HT-29 (cell line): ENCODE measurements at places on chromosomes 7 and 10. TPM values are rescaled to one million over a fixed set of nuclear protein-coding genes. Genes with fewer than 3 reads are reported as not detected.

Gene ADAM12
- total RNA-seq, result not detected in 2 replicates

Gene FKBP6
- not detected in 2 replicates for total RNA-seq

Gene SPDYE6
- not detected in 2 replicates for total RNA-seq

Gene HTR5A
- not detected in 2 replicates for total RNA-seq

Gene PCDH15
- total RNA-seq, result not detected in 2 replicates

Gene MMRN2
- total RNA-seq, result 23.4 and 26.6 TPM in 2 replicates

Gene HEPACAM2
- 1.9 and 2.3 TPM in 2 replicates for total RNA-seq

Gene CYP3A7
- total RNA-seq, result 0.10 TPM in 1 of 2 replicates, not detected in the other

Gene MYL7
- not detected in 2 replicates for total RNA-seq

Gene CCDC6
- total RNA-seq, result 15.7 and 18.5 TPM in 2 replicates

- DNase-seq, result no peak
Observed at GRCh38 chr7:2689951-2690705, 2.1 kb downstream of the AMZ1 start.

DNA sequence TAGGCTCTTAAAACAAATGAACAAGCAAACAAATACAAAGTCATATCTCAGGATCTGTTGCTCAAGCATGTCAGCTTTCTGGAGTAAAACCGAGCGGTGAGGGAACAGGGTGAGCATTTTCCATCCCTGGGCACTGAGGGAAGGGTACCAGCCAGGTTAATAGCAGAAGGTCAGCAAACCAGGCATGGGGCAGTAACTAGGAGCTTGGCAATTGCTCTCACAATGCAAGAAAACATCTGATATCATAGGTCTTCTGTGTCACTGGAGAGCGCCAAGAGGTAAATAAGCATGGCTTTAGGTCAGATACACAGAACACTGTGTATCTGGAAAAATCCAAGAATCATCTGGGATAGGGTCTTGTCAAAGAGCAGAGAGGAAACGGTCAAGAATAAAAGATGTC is 521.7 kb upstream of the AUTS2 start:
- no peak for DNase-seq

DNA sequence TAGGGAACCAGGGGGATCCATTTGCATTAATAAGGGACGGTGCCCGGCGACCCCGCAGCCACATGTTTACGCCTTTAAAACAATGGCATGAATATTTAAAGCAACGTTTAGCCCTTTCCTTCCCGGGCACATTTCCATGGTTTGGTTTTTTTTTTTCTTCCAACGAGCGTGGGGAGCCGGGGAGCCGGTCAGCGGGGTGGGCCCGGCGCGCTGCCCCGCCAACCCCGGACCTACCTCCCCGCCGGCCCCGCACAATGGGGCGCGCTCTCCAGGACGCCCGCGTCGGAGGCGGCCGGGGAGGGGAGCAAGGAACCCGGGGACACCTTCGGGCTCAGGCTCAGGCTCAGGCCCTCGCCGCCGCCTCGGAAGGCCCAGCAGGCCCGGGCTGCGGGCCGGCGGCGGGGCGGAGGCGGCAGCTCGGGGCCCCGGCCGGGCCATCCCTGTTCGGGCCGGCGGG is 1.0 kb downstream of the SEPHS1 start:
- DNase-seq, result peak; percentile 26

- DNase-seq, result no peak
Observed at GRCh38 chr7:80140388-80140787, 5.8 kb downstream of the GNAI1 start.

- peak; percentile 56 for DNase-seq
Observed at GRCh38 chr10:69994262-69994661, 58.4 kb upstream of the MACROH2A2 start.

DNA sequence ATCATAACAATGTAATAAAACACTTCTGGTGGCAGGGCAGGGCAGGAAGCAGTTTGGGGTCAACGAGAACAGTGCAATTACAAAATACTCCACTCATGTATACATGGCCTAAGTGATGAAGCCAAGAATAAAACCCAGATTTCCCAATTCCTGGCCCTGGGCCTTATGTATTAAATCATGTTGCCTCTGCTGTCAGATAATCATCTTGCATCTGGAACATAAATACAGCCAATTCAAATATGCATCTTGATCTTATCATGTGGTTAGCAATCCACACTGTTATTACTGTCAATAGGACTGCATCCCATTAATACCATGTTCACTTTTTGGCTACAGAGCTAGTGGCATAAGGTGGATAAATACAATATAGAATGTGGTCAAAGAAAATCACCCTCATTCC is 186.5 kb upstream of the SLC25A13 start:
- DNase-seq, result no peak

DNA sequence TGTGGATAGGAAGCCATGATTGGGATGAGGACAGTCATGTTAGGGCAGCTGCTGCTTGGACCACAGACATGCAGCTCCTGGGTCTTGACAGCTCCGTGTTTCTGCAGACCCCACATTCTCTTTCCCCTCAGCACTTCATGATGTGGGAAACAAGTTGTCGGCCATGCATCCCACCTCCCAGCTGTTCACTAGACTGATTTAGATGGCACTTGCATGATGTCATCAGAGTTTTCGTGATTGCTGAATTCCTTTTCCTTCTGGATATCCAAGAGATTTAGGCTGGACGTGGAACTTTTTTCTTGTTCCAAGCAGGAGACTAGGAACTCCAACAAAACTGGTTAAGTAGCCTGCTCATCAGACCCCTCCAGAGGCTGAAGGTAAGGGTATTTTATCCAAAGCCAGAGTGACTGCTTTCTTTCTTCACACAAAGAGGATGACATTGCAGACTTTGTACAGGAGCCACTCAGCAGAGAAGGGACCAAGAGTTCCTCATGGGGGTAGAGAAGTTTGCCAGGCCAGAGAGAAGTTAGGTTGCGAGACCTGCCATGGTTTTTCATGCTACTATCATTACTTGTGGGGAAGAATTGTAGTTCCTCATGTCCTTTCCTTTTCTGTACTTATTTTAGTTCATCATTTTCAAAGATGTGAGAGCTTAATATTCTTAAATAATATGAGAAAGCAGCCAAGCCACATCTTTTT is 117.7 kb upstream of the GJD4 start:
- DNase-seq, result no peak

GRCh38 chr10:75508814-75509306 is 77.4 kb downstream of the LRMDA start:
- peak; percentile 14 for DNase-seq

GRCh38 chr7:152743600-152743999 is 16.0 kb upstream of the ACTR3B start:
- DNase-seq, result no peak

GRCh38 chr7:40401406-40401805 is 266.6 kb downstream of the SUGCT start:
- DNase-seq, result no peak

DNA sequence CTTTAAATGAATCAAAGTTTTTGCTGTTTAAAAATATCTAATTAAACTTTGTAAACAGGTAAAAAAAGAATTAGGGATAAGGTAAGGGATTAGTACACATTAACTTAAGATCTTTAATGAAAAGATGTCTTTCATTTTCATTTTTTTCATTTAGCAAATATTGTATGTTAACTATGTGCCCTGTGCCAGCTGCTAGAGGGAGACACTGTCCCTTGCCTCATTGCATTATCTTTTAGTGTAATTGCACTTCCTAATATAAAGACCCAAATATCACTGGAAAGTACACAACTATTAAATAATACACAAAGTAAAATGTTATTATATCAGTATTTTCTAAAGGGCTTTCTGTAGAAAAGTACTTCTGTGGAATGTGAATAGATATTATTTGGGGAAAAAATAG is 102.7 kb downstream of the GPR37 start:
- DNase-seq, result no peak

GRCh38 chr10:6607778-6608177 is 27.7 kb upstream of the PRKCQ start:
- no peak for DNase-seq

DNA sequence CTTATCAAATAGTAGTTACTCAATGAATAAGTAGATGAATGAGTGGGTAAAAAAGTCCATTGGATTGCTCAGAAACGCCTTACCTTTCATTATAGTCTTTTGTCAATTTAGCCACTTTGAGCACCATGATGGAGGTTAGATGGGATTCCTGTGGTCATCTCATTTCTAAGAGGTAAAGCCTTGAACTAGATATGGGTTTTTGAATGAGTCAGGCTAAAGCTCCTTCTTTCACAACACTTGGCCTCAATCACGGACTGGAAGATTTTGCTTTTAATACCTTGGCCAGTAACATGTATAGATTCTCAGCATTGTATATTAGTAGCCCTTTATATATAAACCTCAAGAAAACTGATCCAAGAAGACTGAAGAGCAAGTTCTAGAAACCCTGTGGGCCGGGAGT is 99.7 kb upstream of the CCDC6 start:
- no peak for DNase-seq

DNA sequence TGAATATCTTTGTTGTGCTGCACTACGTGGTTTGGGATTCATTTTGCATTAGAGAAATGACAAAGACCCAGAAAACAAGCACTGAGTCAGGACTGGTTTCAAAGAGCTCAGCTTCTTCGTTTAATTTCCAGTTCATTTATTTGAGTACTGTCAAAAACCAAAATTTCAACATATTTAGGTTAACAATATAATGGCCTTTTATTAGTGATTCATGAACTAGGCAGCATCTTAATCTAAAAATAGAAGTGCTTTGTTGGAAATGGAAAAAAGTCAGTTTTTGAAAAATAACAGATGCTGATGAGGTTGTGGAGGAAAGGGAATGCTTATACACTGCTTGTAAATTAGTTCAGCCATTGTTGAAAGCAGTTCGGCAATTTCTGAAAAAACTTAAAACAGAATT is 856.4 kb downstream of the LRMDA start:
- no peak for DNase-seq

DNA sequence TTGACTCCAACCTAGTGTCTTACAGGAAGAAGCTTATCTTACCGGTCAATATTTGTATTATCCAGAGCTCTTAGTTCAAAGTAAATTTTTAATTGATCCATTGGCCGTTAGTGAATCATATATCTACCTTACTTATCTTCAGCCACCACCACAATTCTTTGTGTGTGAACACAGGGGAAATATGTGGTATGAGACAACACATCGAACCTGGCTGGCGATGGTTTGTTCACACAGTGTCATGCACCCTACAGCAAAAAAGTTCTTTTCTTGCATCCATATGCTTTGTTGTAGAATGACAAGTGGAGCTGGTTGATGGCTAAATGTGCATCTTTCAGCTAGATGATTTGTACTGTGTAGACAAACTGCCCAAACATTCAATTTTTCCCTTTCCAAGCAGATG is 65.8 kb downstream of the ARID5B start:
- DNase-seq, result no peak

GRCh38 chr10:129962872-129963640 is 1.0 kb downstream of the EBF3 start:
- no peak for DNase-seq

DNA sequence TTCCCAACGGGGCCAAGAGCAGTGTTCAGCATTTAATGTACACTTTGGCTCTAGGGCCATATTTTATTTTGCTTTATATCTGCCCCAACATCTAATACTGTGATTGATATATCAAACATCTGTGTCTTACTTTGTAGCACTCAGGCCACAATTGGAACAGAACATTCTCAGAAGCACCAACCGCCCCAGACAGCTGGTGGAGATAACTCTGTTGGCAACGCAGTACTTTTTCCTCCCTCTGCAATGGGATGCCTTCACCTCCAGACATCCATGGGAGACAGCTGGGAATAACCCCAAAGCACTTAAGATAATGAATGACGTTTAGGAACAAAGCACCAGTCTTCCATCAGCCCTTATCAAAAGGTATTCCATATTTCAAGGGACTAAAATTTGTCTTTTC is 57.4 kb downstream of the PIP4K2A start:
- DNase-seq, result no peak

GRCh38 chr10:102393411-102394078 is 2.0 kb upstream of the NFKB2 start:
- DNase-seq, result no peak

DNA sequence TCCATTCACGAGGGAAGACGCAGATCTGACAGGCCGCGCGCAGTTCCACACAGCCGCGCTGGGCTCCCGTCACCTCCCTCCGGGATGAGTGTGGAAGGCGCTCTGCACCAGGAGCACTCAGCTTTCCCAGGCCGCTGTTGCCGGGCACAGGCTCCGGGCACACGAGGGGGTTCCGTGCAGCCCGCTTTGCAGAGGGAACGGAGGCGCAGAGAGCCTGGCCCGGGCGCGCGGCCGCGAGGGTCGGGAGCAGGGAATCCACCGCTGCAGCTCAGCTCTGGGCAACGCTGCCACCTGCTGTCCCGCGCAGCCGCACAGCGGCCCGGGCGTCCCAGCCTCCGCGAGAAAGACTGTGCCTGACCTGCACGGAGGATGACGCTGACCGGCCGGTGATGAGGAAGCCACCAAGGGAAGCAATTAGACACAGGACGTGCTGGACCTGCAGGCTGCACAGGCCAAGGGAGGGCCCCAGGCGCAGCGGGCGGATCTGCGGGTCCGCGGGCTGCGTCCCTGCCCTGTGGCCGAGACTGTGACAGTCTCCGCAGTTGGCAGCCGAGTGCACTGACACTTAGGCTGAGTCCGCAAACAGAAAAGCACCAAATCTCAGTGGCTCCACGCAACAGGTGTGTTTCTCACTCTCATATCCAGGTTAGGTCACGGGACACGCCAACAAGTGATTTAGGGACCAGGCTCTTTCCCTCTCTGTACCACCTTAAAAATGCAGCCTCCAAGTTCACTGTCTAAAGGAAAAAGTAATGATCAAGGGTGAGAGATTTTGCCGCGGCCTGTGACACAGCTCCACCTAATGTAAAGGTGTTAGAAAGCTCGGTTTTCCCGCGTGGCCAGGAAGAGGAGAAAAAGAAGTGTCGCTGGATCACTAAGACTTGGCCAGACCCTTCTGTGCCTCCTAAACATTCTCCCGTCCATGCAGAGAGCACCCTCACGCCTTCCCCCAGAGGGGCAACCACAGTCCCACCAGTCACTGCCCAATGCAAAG is 94.5 kb downstream of the SEC61G start:
- DNase-seq, result no peak

- no peak for DNase-seq
Observed at GRCh38 chr7:33802600-33802999, 102.7 kb upstream of the BMPER start.

GRCh38 chr7:93442478-93443224 is 131.9 kb downstream of the CALCR start:
- peak; percentile 74 for DNase-seq

GRCh38 chr7:74617180-74617744 is 40.3 kb upstream of the GTF2I start:
- DNase-seq, result no peak

GRCh38 chr10:15642095-15642494 is 77.6 kb downstream of the ITGA8 start:
- DNase-seq, result no peak

- no peak for DNase-seq
Observed at GRCh38 chr7:67301667-67302066, 305.0 kb downstream of the TYW1 start.

GRCh38 chr7:111198255-111198654 is 107.3 kb downstream of the LRRN3 start:
- DNase-seq, result peak; percentile 78

- DNase-seq, result no peak
Observed at GRCh38 chr10:132809232-132810140, 23.5 kb upstream of the NKX6-2 start.

- peak; percentile 49 for DNase-seq
Observed at GRCh38 chr10:91681361-91682276, 48.7 kb upstream of the PPP1R3C start.

GRCh38 chr7:39153647-39154046 is 175.9 kb downstream of the POU6F2 start:
- DNase-seq, result peak; percentile 7
